ENCODE measurements at places on chromosomes 4 and X.

DNA sequence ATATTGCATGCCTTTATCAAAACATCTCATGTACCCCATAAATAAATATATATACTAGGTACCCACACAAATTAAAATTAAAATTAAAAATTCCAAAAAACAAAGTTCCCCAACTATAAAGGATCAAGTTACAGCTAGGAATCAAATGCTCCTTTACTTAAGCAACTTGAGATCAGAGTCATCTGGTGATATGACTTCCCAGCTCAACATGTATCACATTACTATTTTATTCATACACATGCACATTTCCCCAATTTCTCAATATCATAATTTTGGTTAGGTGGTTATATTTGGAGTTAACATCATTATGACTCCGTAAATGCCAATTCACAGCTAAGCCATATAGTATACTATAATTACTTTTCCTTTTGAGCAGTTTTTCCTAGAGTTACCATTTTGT lies 60.9 kb downstream of the CLOCK start:
- no peak for DNase-seq
- no peak overlapping the region for H3K4me3 ChIP-seq
- no peak overlapping the region for H3K27ac ChIP-seq
- peaks cover 8% of the 10 kb centered on the region for H3K36me3 ChIP-seq
- no peaks in the 10 kb centered on the region for H3K27me3 ChIP-seq

GRCh38 chr4:127370604-127371003 lies 262.2 kb upstream of the INTU start:
- H3K27ac ChIP-seq = no peak overlapping the region
- DNase-seq = no peak
- H3K36me3 ChIP-seq = no peaks in the 10 kb centered on the region

DNA sequence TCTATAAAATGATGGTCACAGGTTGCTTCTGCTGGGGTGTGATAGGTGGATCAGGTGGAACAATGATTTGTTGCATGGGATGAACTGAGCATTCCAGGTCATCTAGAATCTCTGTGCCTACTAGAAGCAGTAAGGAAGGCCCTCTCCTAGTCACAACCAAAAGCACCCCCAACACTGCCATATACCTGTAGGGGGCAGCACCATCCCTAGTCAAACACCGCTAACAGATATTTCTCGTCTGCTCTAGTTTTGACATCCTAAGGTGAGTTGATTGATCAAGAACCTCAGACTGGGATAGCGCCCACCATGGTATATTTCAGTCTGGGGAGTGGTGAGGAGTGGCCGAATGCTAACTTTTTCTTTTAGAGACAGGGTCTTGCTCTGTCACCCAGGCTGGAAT lies 160.2 kb downstream of the NHS start:
- peaks cover 5% of the 10 kb centered on the region for H3K27me3 ChIP-seq
- no peak overlapping the region for H3K27ac ChIP-seq
- DNase-seq = peak; percentile 28
- H3K36me3 ChIP-seq = no peaks in the 10 kb centered on the region

DNA sequence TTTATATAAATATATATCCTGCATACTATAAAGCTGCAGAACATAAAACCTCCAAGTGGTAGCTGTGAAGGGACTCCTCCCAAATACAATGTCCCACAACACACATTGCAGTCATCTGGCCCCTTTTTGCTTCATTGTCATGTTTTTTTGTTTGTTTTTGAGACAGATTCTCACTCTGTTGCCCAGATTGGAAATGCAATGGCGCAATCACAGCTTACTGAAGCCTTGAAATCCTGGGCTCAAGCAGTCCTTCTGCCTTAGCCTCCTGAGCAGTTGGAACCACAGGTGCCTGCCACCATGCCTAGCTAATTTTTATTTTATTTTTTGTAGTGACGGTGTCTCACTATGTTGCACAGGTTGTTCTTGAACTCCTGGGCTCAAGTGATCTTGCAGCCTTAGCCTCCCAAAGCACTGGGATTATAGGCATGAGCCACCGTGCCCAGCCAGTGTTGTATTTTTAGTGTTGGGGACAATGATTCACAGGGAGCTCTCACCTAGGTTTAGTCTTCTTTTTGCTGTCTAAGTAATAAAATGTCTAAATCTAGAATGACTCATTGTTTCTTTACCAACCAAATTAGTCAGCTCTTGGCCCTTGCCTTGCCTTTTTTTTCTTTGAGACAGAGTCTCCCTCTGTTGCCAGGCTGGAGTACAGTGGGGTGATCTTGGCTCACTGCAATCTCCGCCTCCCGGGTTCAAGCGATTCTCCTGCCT lies 24.0 kb upstream of the XIAP start:
- DNase-seq = no peak
- H3K4me1 ChIP-seq = no peaks in the 10 kb centered on the region
- H3K27me3 ChIP-seq = no peaks in the 10 kb centered on the region
- H3K27ac ChIP-seq = no peak overlapping the region

GRCh38 chr4:41209901-41210300 lies 4.4 kb downstream of the APBB2 start:
- H3K27me3 ChIP-seq = peaks cover 22% of the 10 kb centered on the region
- H3K4me3 ChIP-seq = peak overlapping the region; percentile 36
- peaks cover 4% of the 10 kb centered on the region for H3K36me3 ChIP-seq
- no peak for DNase-seq
- peaks cover 23% of the 10 kb centered on the region for H3K4me1 ChIP-seq
- H3K27ac ChIP-seq = no peak overlapping the region

DNA sequence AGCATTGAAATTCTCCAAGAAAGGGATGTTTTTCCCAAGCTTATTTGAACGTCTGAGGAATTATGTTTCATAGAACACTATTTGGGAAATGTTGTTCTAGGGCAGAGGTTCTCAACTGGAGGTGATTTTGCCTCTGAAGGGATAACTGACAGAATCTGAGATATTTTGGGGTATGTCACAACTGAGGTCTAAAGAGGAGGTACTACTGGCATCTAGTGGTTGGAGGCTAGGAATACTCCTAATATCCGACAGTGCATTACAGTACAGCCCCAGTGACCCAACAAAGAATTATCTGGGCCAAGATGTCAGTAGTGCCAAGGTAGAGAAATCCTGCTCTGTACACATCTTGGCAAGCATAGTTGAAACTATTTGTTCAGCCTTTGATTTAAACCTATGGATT lies 6.4 kb downstream of the HSPA4L start:
- H3K4me3 ChIP-seq = no peak overlapping the region
- peaks cover 9% of the 10 kb centered on the region for H3K4me1 ChIP-seq
- no peaks in the 10 kb centered on the region for H3K36me3 ChIP-seq
- H3K27ac ChIP-seq = no peak overlapping the region

DNA sequence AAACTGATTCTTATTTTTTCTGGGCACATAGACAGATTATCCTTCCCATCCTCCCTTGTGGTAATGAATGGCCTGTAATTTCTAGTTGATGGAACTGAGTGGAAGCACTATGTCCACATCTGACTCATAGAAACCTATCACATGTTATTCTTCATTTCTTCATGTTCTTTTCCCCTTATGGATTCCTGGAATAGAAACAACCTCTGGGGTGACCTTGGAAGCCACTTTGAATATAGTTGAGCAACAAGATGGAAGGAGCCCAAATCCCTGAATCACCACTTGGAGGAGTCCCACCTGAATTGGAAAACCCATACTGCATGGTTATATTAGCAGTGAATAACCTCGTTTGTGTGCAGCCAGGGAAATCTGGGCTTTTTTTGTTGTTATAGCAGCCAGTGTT lies 137.8 kb downstream of the MID1IP1 start:
- DNase-seq = no peak
- no peaks in the 10 kb centered on the region for H3K4me1 ChIP-seq
- no peaks in the 10 kb centered on the region for H3K36me3 ChIP-seq
- H3K27me3 ChIP-seq = no peaks in the 10 kb centered on the region
- H3K27ac ChIP-seq = no peak overlapping the region

DNA sequence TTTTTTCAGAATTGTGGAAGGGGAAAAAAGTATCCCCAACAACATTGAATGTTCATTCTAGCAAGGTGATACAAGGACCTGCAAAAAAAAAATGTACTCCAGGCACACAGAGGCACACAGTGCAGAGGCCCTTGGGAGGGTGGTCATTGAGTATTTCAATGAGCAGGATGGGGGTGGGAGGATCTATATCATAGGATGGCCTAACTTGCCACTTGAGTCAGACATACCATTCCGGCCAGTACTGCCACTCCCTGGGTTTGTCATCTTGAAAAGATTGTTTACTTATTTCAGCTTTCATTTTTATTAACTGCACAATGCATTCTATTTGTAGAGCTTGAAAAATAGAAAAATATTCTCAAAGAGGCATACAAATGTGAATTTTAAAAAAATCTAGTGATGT lies 18.7 kb downstream of the ZNF595 start:
- H3K27ac ChIP-seq = no peak overlapping the region
- H3K36me3 ChIP-seq = peaks cover 64% of the 10 kb centered on the region
- DNase-seq = no peak

DNA sequence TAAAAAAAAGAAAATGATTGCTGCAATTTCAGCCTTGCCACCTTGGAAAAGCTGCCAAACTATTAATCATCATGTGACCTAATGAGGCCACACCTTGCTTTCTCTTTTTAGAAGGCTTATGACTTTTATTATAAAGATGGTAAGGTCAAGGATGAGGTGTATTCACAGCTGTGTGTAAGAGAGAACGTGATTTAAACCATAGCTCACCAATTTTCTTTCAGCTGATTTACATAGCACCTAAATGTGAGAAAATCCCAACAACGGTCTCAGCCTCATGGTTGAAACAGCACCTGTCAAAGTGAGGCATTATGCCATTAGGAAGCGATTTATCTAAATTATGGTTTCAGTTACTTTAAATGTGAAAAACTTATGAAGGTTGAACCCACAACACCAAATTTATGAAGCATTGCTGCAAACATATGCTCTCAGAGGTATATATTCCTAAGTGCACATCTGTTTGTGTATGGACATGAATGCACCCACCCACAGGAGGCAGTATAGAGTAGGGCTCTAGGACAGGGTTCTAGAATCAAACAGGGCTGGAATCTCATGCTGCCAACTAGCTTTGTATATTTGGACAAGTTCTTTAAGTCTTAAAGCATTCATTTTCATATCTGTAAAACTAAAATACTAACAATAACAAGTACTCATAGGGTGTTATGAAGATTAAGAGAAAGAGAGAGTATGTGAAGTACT lies 40.7 kb downstream of the ANXA3 start:
- DNase-seq = no peak
- H3K4me1 ChIP-seq = peaks cover 10% of the 10 kb centered on the region
- H3K4me3 ChIP-seq = no peak overlapping the region
- H3K27me3 ChIP-seq = no peaks in the 10 kb centered on the region

GRCh38 chr4:174394915-174395314 lies 111.2 kb downstream of the CEP44 start:
- no peaks in the 10 kb centered on the region for H3K36me3 ChIP-seq
- no peak for DNase-seq
- no peak overlapping the region for H3K4me3 ChIP-seq
- no peaks in the 10 kb centered on the region for H3K4me1 ChIP-seq
- H3K27ac ChIP-seq = no peak overlapping the region
- H3K27me3 ChIP-seq = no peaks in the 10 kb centered on the region

DNA sequence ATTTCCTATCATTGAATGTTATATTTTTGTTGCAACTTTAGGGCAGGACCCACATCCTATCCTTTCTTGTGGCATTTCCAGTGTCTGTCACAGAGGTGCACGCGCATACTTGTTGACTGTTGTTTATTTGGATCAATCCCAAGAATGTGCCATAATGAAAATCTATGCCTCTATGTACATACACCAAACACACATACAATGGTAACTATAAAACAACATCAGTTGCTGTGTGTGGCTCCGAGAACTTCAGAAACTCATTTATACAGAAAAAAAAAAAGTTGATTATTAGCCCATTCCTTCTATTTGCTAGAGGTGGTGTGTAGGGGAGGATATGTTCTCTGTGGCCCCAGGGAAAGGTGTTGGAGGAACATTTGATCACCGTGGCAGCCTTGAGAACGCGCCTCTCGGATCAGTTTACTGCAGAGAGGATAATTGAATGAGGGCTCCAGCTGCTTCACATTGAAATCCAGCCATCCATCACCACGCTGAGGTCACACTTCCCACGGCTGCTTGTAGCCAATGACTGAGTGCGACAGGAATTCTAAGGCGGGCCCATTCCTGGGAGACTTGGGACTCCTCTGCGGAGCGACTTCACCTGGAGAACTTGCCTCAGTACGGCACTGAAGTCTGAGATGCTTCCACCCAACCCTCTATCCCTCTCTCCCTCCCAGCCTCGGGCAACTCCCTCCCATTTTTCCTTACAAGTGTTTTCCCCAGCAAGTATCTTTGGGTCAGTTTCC lies 19.5 kb downstream of the SMPX start:
- no peaks in the 10 kb centered on the region for H3K36me3 ChIP-seq
- peak overlapping the region; percentile 74 for H3K4me3 ChIP-seq
- DNase-seq = peak; percentile 30
- H3K27ac ChIP-seq = peak overlapping the region; percentile 21
- H3K4me1 ChIP-seq = peaks cover 19% of the 10 kb centered on the region

DNA sequence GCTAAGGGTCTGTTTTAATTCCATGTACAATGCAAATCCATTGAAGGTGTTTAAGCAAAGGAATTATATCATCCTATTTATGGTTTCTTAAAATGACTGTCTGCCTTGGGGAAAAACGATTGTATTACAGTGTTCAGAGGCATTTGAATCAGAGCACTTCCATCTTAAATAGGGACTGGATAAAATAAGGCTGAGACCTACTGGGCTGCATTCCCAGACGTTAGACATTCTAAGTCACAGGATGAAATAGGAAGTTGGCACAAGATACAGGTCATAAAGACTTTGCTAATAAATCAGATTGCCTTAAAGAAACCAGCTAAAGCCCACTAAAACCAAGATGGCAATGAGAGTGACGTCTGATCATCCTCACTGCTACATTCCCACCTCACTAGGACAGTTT lies 1167.2 kb upstream of the PABPC4L start:
- no peaks in the 10 kb centered on the region for H3K4me1 ChIP-seq
- no peak overlapping the region for H3K27ac ChIP-seq
- H3K4me3 ChIP-seq = no peak overlapping the region
- no peak for DNase-seq
- H3K36me3 ChIP-seq = peaks cover 3% of the 10 kb centered on the region

DNA sequence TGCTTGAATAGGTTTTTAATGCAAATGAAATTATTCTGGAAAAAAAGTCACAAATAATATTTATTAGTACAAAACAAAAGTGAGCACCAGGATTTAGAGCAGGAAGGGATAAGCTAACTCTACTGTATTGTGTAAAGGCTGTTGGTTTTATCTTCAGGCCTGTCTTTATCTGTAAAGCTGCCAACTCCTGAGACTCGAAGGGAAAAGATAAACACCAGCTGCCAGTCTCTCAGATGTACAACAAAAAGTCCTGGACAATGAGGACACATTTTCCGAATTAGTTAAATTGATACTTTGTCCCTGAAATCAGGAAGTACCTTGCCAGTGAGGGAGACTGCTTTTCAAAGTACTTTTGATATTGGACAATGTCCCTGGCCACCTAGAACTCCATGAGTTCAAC lies 8.8 kb downstream of the DDX60 start:
- no peaks in the 10 kb centered on the region for H3K36me3 ChIP-seq
- H3K27me3 ChIP-seq = no peaks in the 10 kb centered on the region
- DNase-seq = no peak
- no peak overlapping the region for H3K27ac ChIP-seq
- no peaks in the 10 kb centered on the region for H3K4me1 ChIP-seq
